ENCODE measurements at places on chromosomes 16 and 17.
A peak's percentile ranks its signal among the peaks of the same experiment; 100 is the strongest.

- DNase-seq, result no peak
Observed at GRCh38 chr17:2689411-2690164, 22.0 kb downstream of the CLUH start.

- no peak for DNase-seq
Observed at GRCh38 chr17:17938388-17939107, 33.7 kb downstream of the TOM1L2 start.

GRCh38 chr16:12511708-12512107 is 292.0 kb downstream of the CPPED1 start:
- no peak for DNase-seq

DNA sequence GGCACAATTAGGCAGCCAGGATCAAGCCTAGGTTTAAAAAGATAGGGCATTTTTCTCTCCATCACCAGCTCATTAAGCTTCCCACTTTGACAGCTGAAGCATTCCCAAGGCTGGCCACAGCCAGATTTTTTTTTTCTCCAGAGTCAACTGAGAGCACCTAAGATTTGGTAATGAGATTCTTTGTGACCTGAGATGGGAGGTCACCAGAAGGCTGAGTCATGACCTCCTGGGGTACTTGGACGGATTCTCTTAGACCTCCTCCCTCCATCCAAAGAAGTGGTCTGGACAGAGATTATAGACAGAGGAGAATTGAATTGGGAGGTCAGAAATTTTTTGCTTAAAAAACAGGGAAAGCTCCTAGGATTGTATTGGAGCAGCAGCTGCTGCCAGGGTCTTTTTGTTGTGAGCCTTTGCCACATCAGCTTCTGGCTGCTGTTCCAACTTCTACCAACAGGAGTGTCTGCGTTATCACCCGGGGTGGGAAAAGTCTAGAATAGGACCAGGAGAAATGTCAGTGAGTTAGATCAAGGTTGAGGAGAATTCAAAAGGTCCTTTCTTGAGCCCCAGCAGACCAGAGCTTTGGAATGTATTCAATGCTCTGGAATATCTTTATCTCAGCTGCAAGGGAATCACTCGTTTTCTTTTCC is 221.2 kb upstream of the N4BP1 start:
- no peak for DNase-seq

DNA sequence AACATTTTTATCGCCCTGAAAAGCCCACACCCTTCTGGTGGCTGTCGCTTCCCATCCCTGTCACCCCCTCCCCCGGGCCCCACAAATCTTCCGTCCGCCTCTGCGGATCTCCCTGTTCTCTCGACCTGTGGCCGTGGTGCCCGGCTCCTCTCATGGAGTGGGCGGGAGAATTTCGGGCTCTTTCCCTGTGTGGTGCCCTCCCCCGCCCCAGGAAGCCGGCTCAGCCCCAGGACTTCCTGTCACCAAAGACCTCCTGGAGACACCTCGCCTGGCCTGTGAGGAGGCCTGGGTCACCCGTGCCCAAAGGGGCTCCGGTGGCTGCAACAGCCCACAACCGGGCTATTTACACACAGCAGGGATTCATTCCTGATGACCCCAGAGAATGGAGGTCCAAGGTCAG is 26.1 kb upstream of the UBE2I start:
- DNase-seq, result no peak

- no peak for DNase-seq
Observed at GRCh38 chr17:35542990-35543389, 5.5 kb upstream of the SLFN12L start.

GRCh38 chr16:25093208-25094061 is 18.1 kb upstream of the LCMT1 start:
- DNase-seq, result no peak

- DNase-seq, result no peak
Observed at GRCh38 chr17:61381537-61381936, 18.1 kb upstream of the TBX2 start.

GRCh38 chr17:80860703-80861417 is 130.8 kb upstream of the CHMP6 start:
- DNase-seq, result no peak

DNA sequence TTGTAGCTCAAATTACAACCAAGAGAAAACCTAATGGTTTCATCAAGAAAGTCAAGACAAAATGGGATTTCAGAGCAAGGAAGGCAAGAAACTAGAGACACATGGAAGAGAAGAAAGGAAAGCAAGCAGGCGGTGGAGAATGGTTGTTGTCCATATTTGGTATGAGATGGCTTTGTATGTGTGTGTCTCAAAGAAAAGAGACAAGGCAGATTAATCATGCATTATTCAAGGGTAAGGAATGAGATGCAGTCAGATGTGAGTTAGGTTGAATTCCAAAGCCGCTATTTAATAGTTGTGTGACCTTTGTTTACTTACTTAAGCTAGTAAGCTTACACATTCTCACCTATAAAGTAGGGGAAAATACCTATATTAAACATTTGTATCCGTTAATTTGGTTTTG is 1029.6 kb downstream of the CDH11 start:
- no peak for DNase-seq

DNA sequence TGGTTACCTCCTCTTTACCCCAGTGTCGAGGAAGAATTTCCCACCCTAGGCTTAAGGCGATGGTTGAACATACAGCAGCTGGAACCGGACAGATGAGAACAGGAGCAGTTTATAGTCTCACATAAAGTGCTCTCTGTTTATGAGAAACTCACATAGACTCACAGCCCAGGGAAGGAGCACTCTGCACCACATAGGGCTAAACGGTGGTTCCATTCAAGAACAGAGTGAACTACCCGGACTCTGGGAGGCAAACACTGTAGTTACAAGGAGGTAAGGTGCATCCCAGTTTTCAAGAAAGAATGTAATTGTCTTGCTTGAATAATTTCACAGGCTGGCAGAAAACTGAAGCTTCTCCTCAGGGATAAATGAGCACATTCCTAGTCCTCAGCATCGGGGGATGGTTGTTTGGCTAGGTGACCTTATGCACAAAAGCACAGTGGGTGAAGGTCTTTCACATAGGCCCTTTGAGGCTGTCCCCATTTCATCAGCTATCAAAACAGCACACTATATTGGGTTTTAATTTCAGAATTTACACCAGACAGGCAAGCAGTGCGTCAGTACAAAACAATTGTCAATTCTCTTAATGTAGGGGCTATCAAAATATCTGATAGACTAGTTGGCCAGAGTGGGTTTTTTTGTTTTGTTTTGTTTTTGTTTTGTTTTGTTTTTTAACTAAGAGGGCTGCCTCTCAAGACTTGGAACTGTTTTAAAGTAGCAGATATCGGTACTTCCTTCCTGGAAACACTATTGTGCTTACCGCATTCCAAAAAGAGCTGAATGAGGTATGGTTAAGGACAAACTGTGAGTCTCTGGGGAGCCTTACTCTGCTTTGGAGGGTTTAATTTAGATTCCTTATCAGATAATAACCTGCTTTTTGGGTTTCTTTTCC is 918.1 kb upstream of the CDH8 start:
- no peak for DNase-seq

DNA sequence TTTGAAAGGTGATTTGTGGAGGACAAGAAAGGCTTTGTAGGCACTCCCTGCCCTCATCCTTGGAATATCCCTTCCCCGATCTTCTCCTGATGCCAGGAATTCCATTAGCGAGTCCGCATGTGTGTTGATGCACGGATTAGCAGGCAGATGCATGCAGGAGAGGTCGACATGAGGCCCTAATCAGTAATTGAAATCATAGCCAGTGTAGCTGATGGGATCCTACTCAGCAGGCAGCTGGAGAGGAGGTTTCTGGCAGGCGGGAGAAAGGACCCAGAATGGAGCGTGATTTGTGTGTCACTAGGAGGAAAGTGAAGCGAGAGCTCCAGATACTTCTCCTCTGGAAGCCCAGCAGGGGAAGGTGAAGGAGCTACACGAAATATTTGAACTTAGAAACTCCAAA is 196.3 kb upstream of the CDH11 start:
- DNase-seq, result no peak

DNA sequence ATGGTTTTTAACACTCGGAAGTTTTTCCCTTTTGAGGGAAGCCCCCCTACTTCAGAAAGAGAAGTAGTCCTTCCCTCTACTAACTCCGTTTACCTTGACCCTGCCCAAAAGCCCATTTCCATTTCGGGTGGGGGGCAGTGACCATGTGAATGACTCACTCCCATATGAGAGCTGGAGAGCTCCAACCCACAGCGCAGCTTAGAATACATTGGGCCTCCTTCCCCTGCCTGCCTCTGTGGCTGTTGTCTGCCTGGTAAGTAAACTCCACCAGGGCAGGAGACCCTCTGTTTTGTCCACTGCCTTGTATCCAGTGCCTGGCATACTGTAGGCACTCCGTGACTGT is 985 bp downstream of the SGSM2 start:
- no peak for DNase-seq

GRCh38 chr17:4492721-4493561 is 5.7 kb upstream of the SPNS2 start:
- DNase-seq, result peak; percentile 71

DNA sequence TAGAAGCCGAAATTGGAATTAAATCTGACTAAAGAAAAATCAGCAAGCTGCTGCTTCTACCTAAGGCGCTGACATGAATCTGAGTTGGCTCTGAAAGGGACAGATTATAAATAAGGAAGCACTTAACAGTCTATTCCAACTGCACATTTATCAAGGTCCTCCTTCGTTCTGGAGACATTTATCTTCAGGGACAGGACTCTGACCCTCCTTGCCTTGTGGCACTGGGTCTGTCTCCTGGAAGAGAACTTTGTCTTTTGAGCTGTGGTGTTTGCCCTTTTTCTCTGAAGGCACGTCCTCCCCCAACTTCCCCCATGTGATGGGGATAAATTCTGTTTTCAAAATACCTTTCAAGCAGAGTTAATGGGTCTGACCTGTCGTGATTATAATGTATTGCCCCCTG is 47.0 kb upstream of the MARCHF10 start:
- DNase-seq, result no peak

DNA sequence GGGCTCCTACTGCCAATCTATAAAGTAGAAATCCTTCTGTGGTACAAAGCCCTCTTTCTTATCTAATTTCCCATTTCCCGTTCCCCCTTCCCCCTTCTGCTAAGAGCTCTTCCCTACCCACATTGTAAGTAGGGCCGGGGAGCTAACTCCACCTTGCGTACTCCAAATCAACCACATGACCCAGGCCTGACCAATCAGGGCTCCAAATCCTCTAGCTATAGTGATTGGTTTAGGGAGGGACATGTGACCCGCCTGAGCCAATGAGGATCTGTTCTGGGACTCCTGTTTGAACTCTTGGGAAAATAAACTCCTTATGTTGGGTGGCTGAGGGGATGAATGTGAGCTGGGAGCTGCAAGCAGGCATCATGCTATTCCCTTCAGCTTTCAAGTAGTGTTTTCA is 40.9 kb upstream of the MEOX1 start:
- no peak for DNase-seq

DNA sequence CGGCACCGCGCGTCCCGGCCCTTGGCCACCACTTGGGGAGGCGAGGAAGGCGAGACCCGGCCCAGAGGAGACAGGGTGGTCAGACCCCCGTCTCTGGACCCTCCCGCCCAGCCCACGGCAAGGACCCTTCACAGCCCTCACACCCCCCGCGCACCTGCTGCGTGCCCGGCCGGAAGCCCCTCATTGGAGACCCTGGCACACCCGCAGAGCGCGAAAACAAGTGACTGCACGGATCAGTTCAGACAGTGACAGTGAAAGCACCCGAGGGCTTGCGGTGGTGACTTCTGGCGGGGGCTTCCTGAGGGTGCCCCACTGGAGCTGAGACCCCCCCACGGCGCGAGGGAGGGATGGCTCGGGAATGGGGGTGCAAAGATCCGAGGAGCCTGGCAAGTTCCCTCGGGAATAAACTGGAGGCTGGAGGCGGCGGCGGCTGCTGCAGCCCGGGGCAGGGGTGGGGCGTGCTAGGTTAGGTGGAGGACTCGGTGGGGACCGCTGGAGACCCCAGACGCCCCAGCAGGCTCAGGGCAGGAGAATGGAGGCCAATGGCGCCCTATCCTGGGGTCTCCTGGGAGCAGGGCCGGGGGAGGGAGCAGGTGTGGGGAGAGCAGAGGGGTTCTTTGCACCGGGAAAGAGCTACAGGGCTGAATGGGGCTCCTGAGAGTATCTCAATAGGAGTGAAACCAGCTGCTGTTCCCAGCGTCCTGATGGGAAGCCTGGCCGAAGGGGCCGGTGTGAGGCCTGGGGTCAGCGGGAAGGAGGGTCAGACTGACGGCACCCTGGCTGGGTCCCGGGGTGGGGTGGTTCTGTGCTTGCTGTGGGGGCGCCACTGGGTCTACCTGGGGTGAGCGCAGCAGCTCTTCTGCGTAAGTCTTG is 824 bp upstream of the FBXL16 start:
- DNase-seq, result no peak

GRCh38 chr17:81123052-81124048 is 42.0 kb upstream of the PVALEF start:
- DNase-seq, result no peak

DNA sequence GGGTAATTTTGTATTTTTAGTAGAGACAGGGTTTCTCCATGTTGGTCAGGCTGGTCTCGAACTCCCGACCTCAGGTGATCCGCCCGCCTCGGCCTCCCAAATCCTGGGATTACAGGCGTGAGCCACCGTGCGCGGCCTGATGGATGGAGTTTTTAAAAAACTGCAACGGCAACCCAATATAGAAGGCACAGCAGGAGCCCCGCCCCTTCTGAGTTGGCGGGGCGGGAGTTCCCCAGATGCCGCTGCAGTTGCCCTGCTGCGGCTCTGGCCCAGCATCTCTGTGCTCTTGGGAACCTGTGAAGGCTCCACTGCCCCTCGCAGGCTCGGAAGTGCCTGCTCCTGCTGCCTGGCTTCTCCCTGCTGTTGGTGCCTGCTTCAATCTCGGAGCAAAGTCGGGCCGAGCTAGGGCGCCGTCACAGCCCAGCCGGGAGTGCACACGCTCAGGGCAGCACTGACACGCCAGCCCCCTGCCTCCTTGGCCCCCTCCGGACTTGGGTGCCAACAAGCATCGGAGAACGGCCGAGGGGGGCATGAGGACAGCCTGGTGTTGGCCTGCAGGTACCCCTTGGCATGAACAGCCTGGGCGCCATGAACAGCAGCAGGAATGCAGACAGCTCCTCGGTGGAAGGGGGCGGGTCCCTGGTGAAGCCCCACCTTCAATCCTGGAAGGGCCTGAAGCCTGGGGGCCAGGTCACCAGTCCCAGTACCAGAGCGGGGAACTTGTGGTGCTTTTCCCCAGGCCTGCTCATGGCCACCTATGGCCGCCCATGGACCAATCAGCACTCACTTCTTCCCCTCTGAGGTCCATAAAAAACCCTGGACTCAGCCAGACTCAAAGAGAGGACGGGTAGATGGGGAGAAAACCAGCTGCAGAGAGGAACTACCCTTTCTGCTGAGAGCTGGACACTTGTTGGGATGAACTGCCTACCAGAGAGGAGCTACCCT is 2.3 kb upstream of the NT5M start:
- DNase-seq, result no peak

GRCh38 chr16:15900357-15900756 is 12.0 kb upstream of the CEP20 start:
- DNase-seq, result no peak

- no peak for DNase-seq
Observed at GRCh38 chr16:371515-372301, 1.4 kb upstream of the MRPL28 start.

DNA sequence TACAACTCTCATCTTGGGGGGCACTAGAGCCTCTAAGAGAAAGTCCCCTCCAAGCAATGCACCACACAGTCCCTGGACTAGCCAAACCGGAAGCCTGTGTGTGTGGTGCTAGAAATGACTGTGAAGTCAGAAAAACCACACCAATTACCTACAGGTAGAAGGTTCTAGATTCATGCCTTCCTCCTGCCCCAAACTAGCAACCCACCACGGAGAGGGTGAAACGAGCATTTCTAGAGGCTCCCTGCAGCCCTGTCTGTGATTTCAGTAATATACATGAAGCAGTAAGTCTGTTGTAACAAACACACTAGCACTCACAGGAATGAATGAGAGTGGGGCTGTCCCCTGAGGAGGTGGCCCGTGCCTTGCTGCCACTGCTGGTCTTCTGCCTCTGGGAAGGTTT is 13.6 kb downstream of the ZFHX3 start:
- no peak for DNase-seq

- DNase-seq, result no peak
Observed at GRCh38 chr17:73747221-73748002, 103.2 kb upstream of the SDK2 start.
